ENCODE measurements at places on chromosomes 13 and 19. TPM values are rescaled to one million over a fixed set of nuclear protein-coding genes. Genes with fewer than 3 reads are reported as not detected.

DNA sequence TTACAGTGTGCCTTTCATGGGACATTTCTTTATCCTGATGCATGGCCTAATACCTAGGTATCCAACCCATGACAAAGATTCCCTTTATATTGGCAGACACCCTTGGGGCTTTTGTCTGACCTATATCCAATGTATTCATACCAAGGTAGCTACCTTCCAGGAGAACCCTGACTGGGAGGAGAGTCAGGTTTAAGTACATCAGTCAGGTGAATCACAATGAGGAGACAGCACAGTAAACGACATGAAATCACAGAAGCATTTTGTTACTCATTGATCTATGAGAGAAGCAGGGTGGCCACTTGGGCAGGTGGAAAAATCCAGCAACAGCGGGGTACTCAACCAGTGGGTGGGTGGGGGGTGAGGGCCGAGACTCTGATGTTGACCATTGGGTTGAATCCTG is 527.4 kb upstream of the ATXN8OS start:
- no peaks in the 10 kb centered on the region for H3K27me3 ChIP-seq
- no peaks in the 10 kb centered on the region for H3K36me3 ChIP-seq
- no peaks in the 10 kb centered on the region for H3K4me1 ChIP-seq
- DNase-seq, result no peak
- no peak overlapping the region for H3K4me3 ChIP-seq

Gene TMPRSS9
- total RNA-seq, result not detected

- H3K4me3 ChIP-seq, result no peak overlapping the region
- DNase-seq, result no peak
- no peak overlapping the region for H3K27ac ChIP-seq
- H3K36me3 ChIP-seq, result no peaks in the 10 kb centered on the region
- no peaks in the 10 kb centered on the region for H3K27me3 ChIP-seq
Measured at GRCh38 chr19:12899891-12900518, 9.0 kb downstream of the GCDH start.

GRCh38 chr13:106710266-106710665 is 142.3 kb upstream of the ARGLU1 start:
- no peaks in the 10 kb centered on the region for H3K36me3 ChIP-seq
- peak overlapping the region; percentile 5 for H3K4me3 ChIP-seq
- no peak for DNase-seq
- no peaks in the 10 kb centered on the region for H3K27me3 ChIP-seq
- peak overlapping the region; percentile 65 for H3K27ac ChIP-seq
- H3K4me1 ChIP-seq, result no peaks in the 10 kb centered on the region

DNA sequence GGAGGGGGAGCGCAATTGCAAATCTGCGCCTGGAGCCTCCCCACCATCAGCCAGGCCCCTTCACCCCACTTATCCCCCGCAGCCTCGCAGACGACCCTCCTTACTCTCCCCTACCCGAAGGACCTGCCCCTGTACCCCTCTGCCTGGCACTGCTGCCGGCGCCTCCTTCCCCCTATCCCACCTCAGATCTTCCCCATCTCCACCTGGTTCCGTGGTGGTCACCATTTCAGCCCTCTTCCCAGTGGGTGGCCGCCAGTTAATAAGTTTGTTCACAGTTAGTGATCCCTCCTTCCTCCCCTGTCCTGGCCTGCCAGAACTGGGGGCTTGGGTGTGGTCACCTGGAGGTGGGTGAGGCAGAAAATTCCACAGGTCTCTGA is 397 bp downstream of the SLC44A2 start:
- H3K27me3 ChIP-seq, result no peaks in the 10 kb centered on the region
- peak overlapping the region; percentile 76 for H3K4me3 ChIP-seq
- no peak for DNase-seq
- H3K36me3 ChIP-seq, result peaks cover 33% of the 10 kb centered on the region
- peak overlapping the region; percentile 95 for H3K27ac ChIP-seq

DNA sequence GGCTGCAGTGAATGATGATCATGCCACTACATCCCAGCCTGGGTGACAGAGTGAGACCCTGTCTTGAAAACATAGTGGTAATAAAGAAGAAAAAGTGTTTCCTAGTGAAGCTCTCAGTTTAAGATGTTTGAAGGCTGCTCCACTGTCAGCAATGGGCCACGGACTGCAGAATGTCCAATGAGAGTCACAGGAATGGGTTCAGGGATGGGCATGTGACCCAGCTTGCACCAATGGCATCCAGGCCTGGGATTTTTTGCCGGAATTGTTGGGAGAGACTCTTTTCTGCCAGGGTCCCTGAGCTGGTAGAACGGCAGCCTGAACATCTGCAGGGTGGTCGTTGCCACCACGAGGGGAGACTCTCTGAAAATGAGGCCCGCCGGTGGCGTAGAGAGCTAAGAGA is 6.3 kb downstream of the SHISA7 start:
- no peaks in the 10 kb centered on the region for H3K36me3 ChIP-seq
- no peak overlapping the region for H3K4me3 ChIP-seq
- no peak overlapping the region for H3K27ac ChIP-seq
- H3K4me1 ChIP-seq, result no peaks in the 10 kb centered on the region
- H3K27me3 ChIP-seq, result peaks cover 72% of the 10 kb centered on the region

Data from gastrocnemius medialis (tissue), 4 donors.